ENCODE measurements at places on chromosomes 11 and 22.

DNA sequence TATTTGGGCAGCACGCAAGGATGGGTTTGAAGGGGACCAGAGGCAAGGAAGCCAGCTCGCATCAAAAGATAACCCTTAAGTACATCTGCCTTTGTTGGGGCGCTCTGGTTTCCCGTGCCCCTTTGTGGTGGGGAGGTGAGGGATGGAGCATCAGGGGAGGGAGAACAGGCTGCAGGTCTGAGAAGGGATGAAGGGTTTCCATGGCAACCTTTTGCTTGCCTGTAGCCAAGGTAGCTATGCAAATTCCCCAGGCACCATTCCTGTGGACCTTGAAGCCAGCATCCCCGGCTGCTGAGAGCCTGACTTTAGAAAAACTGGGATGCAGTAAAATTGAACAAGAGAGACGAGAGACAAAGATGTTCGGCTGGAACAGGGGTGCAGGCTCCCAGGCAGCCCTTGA, 75.7 kb downstream of the SEZ6L start:
- no peak for DNase-seq

DNA sequence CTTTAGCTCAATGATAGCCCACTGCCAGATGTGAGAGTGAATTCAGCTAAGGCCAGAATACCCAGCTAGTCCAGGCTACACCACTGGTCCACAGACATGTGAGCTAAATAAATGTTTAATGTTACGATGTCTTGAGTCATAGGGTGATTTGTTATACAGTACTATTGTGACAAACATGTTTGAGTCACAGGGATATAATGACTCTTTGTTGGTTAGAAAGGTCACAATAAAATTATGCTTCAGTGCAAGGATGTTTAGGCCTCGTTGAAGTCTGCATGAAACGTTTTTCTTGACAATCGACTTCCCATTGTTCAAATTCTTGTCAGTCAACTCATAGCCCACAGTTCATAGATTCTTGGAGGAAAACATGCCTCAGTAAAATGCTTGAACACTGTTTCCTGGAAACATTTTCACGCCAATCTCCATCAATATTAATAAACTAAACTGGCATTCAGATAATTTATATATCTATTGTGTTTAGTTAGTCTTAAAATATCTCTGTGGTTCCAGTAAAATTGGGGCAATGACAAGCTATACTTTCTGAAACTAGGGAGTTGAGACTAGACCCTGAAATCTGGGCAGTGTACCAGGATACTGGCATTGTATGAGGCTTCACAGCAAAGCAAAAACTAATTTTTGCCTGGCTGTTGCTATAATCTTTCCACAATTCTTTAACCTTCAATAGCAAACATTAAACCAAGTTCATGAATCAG, 650.8 kb upstream of the KIRREL3 start:
- no peak for DNase-seq

GRCh38 chr11:44711113-44711786, 15.5 kb upstream of the TSPAN18 start:
- DNase-seq, result no peak

DNA sequence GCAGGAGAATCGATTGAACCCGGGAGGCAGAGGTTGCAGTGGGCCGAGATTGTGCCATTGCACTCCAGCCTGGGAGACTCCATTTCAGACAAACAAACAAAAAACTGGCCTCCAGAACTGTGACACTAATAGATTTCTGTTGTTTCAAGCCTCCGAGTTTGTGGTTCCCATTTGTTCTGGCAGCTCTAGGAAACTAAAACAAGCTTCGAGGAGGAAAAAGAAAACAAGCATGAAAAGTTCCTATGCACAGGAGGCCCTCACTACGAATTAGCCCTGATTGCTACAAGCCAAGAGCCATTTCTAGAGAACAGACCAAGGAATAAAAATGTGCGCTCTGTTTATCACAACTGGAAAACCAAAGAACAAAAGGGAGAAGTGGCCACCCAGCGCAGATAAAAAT, 47.8 kb upstream of the SHANK2 start:
- no peak for DNase-seq

- DNase-seq, result no peak
Measured at GRCh38 chr22:27880778-27881394, 38.2 kb downstream of the PITPNB start.

GRCh38 chr22:24695561-24696511, 78.7 kb downstream of the PIWIL3 start:
- DNase-seq, result no peak

- no peak for DNase-seq
Measured at GRCh38 chr11:77320351-77320750, 18.9 kb upstream of the GDPD4 start.

DNA sequence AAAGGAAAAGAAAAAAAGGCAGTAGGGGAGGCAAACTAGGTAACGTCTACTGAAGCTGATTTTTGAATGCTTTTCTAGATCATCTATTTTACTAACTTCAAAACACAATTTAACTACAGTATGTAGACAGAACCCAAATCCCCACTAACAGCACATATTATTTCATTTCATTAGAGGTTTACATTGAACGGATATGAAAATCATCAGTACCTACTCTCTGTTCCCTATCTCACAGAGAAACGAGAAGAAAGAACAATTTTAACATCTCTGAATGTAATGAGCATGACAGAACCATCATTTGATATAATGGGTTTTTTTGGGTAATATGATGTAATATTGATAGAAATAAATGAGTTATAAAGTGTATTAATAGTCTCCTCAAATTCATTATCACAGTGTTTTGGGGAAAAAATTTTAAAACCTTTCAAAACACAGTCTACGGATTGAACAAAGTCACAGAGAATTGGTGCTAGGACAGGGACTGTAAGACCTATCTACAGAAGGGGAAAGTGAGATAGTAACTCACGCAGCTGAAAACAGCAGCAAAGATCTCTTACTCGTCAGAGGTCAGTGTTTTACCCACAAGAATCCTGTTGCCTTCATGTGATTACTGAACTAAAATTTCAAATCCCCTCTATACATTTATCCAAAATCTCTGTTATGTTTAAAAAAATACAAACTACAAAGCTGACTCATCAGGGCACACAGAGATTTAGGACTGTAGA, 77.3 kb downstream of the ZBTB44 start:
- no peak for DNase-seq

DNA sequence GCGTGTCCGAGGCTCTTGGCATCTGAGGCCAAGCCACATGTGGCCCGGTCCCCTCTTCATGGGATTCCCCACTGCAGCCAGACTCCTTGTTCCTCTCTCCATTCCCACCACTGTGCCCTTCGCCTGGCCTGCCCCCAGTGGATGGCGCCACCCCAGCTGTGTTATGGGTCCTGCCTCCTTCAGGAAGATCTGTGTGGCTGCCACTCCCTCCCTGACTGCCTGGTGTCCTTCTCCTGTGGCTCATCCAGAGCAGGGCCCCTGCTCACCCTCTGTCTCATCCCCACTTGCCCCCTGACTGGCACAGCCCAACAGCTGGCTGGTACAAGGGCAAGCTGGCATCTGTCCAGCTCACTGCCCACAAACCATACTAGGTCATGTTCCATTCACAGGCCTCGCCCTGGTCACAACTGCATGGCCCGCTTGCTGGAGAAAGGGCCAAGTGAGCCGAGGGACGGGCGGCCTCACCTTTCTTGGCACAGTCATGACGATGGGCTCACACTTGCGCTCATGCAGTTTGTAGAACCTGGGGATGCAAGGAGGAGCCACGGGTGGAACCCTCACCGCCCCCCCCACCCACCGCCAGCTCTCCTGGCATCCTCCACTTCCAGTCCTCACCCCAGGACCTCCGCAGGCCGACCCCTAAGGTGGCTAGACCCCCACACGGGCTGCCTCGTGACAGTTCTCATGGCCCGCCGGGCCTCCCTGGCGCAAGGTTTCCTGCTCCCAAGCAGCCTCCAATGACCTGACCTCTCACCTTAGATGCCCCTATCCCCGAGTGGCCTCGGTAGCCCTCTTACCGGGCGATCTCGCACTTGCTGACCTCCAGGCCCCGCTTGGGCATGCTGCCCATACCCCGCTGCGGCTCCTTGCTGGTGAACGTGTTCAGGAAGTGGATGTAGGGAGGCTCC, 2.1 kb upstream of the PTPRCAP start:
- DNase-seq, result no peak

GRCh38 chr22:46422896-46423295, 87.4 kb downstream of the TRMU start:
- DNase-seq, result no peak

- no peak for DNase-seq
Measured at GRCh38 chr22:25777411-25777810, 35.4 kb downstream of the MYO18B start.

DNA sequence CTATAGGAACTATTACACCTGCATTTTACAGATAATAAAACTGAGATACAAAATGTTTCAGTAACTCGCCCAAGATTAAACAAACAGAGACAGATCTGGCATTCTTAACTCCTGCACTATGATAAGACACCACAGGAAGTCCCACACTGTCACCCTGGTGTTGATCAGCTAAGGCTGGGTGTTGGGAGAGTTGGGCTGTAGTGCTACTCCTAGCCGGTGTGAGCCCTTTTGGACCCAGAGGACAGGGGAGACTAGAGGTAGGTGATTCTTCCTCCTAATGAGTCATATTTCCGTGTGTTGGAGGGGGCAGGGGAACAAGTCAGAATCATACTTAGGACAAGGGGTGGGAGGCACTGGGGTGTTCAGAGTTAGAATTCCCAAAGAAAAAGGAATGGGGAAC, 353.2 kb upstream of the TENM4 start:
- DNase-seq, result no peak

DNA sequence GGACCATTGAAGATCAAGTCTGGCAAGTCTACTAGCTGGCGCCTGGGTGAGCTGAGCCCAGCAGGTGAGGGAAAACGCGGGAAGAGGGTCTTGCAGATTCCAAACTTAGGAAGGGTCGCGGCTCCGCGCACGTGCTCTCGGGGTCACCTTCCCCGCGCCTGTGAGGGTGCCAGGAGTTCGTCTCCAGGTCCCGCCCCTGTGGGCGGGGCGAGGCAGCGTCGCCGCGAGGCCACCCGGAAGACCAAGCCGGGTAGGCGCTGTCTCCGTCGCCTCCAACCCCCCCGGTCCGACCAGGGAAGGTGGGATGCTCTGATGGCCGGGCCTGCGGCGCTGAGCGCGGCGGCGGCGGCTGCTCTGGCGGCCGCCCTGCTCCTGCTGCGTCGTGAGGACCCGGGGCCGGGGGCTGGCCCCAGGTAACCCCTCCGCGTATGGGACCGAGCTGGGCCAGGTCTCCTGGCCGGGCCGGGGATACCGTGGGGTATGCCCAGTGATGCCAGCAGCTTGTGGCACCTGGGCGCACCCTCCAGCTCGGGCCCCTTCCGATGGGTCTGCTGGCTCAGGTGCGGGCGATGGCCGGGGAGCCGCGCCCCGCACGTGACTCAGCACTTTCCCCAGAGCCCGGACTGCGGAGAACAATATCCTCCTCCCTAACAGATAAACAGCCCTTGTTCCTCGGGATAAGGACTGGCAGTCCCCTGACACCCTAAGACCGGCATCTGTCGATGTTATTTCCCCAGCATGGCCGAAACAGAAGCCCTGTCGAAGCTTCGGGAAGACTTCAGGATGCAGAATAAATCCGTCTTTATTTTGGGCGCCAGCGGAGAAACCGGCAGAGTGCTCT, at the start of gene HTATIP2:
TSS of gene HTATIP2 (plus strand) at position 215 of the 841 bp plus-strand sequence. CDS start at position 739, 524 bp downstream.
- peak; percentile 68 for DNase-seq

DNA sequence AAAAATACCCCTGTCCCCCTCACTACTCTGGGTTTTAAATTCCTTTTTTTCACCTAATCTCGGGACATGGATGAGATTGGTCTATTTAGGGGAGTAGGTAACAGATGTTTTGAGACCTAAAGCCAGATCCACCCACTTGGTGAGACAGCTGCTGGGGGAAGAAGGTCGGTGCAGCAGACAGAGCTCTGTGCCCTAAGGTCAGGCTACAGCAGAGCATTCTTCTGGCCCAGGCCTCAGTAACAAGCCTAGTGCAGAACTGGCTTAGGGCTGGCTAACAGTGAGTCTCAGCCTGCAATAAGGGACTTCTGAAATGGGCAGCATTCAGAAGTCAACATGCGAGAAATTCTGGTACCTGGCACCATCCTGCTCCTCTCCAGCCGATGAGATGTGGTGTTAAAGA, 444.9 kb upstream of the KIRREL3 start:
- no peak for DNase-seq

GRCh38 chr11:116590844-116591570, 181.8 kb downstream of the BUD13 start:
- DNase-seq, result no peak

- DNase-seq, result no peak
Measured at GRCh38 chr22:31923747-31924146, 20.6 kb upstream of the YWHAH start.

DNA sequence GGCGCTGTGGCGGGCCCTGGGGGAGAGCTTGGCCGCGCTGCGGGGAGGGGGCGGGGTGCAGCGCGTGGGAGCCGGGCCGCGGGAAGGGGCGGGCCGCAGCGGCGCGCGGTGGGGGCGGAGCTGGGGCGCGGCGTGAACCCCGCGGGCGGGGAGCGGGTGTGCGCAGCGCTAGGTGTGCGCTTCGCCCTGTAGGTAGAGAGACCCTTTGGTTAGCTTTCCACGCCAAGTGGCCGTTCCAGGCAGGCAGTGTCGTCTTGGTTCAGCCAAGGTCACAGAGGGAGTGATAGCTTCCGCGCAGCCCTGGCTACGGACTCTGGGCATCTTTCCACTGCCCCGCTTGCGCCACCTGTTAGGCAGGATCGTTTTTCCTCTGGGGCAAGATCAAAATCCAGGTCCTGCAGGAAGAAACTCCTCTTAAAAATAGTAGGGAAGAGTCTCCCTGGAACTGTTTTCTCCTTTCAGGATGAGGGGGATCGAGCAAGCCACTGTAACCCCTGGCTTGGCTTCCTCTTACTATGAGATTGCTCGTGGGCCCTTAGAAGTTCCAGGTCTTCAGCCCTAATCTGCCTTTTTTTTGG, 434 bp downstream of the BANF1 start:
- no peak for DNase-seq

GRCh38 chr11:74775762-74776161, 27.1 kb downstream of the RNF169 start:
- no peak for DNase-seq

DNA sequence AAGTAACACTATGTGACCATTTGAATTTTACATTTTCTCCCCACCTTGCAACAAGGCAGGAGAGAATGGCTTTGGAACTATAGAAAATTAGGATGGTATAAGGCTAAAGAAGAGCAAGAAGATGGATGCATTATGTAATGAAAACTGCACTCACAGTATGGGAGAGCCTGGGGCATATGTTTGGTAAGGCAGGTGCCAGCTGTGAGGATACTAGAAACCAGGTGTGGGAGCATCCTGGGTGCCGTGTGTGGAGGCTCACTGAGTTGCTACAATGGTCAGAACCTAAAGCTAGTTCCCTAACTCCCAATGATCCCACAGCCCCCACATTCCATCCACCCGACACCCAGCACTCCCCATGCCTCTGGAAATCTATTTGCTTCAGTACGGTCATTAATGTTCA, 42.9 kb downstream of the UBASH3B start:
- no peak for DNase-seq

- DNase-seq, result no peak
Measured at GRCh38 chr22:35940166-35940565, 88.5 kb downstream of the RBFOX2 start.

DNA sequence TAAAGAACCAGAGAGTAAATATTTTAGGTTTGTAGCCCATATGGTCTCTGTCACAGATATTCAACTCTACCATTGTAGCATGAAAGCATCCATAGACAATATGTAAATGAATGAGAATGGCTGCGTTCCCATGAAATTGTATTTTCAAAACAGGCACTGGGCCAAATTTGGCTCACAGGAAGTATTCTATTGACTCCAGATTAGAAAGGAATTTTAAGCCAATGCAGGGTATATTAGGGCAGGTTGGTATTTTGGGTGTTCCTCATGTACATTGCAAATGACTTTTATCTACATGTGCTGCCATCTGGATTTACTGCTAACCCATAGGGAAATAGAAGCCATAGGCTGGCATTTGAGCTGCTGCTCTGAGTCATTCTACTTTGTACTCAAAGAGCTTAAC, 35.1 kb upstream of the PDGFD start:
- DNase-seq, result no peak
